ENCODE measurements at places on chromosomes 3 and 15.
A peak's percentile ranks its signal among the peaks of the same experiment; 100 is the strongest.

- peak; percentile 76 for DNase-seq
These were observed 62.2 kb upstream of the AKAP13 start for GRCh38 chr15:85318048-85318731.

DNA sequence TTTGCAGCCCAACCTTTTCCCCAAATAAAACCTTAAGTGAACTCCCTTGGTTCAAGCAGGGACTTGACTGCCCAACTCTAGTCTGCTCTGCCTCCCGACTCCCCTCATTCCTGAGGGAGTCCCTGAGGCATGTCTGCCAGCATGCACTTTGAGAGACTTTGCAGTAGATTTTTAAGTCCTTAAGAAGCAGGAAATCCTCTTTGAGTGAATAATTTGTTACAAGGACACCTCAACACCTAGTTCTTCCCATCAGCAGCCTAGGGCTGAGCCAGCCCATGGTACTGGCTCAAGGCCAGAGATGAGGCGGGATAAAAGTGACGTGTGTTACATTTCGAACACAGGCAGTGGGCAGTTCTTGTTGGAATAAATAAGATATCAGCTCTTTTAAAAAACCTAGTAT lies 204.3 kb upstream of the SLC2A2 start:
- DNase-seq = no peak

DNA sequence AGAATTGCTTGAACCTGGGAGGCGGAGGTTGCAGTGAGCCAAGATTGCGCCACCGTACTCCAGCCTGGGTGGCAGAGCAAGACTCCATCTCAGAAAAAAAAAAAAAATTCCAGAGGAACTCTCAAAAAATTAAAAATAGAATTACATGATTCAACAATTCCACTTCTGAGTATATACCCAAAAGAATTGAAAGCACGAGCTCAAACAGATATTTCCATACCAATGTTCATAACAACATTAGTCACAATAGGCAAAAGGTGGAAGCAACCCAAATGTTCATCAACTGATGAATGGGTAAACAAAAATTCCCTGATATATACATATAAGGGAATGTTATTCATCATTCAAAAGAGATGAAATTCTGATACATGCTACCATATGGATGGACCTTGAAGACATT lies 16.9 kb upstream of the MORF4L1 start:
- DNase-seq = no peak

GRCh38 chr15:50135031-50135551 lies 16.1 kb upstream of the ATP8B4 start:
- DNase-seq = no peak

DNA sequence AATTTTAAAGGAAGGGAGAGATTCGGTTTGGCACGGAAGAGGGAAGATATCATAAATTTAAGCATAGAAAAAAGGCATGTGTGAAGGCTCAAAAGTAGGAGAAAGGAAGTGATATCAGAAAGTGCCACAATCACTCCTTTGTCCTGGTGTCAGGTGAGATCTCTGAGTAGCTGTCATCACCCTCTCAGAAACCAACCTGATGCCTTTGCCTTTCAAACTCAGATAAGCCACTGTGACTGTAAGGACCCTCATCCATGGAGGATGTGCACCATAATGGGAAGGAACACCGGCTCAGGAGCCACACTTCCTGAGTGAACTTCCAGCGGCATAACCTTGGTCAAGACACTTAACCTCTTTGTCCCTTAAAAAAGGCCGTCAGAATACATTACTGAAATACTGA lies 318.7 kb upstream of the SEMA6D start:
- no peak for DNase-seq

DNA sequence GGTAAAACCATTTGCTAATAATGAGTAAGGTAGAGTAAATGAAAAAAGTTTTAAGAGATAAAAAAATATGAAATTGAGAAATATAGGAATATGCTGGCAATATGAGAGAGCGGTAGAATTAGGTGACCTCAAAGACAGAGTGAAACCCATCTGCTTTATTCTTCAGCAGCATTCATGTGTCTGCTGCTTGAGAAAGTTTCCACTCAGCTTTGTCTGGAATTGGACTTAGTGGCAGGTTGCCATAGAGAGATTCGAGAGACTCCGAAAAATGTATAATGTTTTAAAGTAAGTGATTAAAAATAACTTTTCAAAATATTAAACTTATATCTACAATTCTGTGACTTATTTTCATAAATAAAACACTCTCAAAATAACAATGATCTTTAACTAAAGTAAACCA lies 5.0 kb downstream of the SUCNR1 start:
- DNase-seq = no peak

DNA sequence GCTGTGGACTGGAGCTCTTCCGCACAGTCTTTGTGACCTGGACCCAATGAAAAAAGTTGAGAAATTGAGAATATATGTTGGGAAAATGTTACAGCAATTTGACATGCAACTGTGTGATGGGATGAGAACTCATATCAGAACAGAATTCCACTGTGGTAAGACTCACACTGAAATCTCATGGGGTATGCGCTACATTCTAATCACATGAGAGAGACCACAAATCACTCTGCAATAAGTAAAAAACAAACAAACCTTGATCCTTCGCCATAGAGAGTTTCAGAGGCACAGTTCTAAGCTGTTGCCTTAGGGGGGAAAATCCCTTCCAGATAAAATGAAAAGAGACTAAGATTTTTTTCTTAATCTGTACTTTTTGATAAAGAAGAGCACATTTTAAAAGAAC lies 37.3 kb downstream of the LMCD1 start:
- DNase-seq = no peak

GRCh38 chr3:27467545-27467944 lies 16.6 kb downstream of the SLC4A7 start:
- no peak for DNase-seq

DNA sequence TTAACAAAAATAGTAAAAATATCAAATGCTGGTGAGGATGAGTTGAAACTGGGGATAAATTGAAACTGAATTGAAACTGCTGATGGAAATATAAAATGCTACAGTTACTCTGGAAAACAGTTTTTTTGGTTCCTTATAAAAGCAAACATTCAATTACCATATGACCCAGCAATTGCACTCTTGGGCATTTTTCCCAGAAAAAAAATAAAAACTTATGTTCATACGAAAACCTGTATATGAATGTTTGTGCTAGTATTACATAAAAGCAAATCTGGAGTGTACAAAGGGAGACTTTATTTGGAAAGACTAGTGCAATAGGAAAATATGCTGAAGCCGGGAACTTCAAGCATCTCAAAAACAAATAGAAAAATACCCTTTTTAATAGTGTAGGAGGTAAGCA lies 857.9 kb upstream of the CADM2 start:
- DNase-seq = no peak

- no peak for DNase-seq
These were observed 138.7 kb upstream of the LRTM1 start for GRCh38 chr3:55066551-55067047.

- no peak for DNase-seq
These were observed 39.7 kb upstream of the EPHA3 start for GRCh38 chr3:89067736-89068135.

- DNase-seq = no peak
These were observed 25.1 kb downstream of the KBTBD12 start for GRCh38 chr3:127940116-127940515.

DNA sequence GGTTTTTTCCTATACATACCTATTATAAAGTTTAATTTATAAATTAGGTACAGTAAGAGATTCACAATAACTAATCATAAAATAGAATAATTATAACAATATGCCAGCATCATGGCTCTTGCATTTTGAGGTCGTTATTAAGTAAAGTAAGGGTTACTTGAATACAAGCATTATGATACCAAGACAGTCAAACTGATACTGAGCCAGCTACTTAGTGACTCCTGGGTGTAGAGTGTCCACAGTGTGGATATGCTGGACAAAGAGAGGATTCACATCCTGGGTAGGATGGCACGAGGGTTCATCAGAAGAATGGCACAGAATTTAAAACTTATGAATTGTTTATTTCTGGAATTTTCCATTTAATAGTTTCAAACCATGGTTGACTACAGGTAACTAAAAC lies 157.2 kb upstream of the IL12A start:
- no peak for DNase-seq

- DNase-seq = no peak
These were observed 33.2 kb downstream of the SMAD6 start for GRCh38 chr15:66734961-66735908.

DNA sequence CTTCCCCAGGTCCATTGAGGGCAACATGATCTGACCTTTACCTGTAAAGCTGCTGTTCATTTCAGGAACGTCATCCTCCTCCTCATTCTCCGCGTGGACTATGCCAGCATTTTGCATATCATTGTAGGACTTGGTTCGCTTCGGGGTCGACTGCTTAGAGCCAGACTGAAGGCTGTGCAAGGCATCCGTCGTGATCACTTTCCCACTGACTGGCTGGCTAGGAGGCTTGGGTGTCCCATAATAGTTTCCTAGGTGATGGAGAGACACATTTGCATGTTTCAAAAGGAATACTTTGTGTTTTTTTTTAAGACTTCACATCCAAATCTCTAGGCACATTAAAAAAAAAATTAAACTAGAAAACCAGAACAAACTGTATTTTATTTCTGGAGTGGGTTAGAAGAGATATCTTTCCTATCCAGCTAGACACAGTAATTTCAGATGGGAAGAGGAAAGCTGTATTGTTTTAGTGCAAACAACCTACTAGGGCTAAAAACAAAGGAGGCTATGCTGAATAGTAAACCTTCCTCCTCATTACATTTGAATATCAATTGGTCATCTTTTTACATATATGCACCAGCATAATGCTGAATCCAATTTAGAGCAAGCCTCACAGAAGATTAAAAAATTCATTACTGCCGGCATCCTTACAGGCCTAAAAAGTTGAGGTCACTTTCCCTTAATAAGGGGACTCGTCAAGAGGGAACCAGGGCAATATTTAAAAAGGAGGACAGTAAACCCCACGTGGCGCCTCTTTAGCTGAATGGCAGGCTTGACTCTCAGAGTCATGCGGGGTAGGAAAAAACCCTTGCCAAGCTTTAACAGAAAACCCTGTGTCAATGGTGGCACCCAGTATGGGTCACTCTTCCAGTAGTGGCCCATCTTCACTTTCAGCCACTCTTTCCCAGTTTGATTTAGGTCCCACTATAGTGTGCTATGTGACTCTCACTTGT lies 559.9 kb downstream of the MAGI1 start:
- no peak for DNase-seq

GRCh38 chr15:30919877-30920550 lies 16.3 kb downstream of the FAN1 start:
- DNase-seq = no peak

DNA sequence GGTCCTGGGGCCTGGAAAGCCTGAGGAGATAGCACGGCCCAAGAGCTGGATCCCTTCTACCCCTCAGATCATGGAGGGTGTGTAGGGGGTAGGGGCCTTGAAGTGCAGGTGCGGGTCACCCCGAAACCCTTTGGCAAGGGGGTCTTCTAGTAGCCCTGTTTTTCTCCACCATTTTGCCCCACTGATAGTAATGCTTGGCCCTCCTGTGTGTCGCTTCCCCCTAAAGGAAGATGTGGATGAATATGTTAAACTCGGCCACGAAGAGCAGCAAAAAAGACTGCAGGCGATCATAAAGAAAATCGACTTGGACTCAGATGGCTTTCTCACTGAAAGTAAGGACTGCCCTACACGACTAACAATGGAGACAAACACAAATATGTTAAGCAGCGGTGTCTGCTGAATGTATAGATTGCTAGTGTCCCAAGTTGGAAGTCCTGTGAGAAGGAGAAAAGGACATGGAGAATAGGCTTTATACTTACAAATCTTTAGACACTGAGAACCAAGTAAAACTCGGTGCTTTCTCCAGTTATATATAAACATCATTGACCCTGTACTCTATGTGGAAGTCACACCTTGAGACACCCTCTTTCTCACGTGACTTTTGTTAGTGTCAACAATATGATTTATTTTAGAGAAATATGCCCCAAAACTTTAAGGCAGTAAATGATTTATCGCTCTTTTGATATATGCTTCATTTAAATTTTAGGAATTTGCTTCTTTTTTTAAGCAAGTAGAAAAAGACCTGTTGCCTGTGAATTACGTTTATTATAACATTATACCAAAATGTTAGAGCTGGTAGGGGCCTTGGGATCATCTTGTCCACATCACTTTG lies 802 bp downstream of the RCN2 start:
- no peak for DNase-seq

- peak; percentile 47 for DNase-seq
These were observed 1024.9 kb downstream of the TUSC7 start for GRCh38 chr3:117734496-117734895.

DNA sequence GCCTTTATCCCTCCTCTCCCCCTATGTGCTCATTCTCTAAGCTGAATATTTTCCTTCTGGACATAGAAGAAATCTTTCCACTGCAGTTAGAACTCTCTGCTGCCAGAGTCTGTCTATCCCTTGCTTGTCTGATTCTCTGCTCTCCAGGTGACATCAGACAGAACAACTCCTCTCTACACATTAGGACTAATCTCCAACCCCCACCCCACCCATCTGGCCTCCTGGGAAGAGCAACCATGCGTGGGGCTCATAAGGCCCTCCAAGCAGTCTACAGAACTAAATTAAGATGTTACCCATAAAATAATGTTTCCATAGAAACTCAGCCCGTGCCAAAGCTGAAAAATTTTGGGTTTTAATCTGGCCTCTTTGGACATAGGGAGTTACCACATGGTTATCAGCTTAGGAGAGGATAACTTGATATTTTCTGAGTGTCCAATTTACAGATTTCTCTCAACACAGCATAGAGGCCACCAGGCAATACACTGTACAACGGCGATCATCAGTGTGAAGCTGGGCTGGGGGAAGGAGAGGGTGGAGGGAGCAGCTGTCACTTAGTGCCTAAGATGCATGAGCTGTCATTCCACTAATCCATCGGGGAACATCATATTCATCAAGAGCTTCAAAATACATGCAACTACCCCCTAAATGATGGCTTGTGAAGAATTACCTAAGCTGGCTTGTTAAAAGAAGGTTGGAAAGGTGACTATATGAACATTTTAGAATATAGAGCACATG lies 199.4 kb downstream of the CLSTN2 start:
- DNase-seq = no peak

- no peak for DNase-seq
These were observed 8.6 kb upstream of the SST start for GRCh38 chr3:187678726-187679268.

DNA sequence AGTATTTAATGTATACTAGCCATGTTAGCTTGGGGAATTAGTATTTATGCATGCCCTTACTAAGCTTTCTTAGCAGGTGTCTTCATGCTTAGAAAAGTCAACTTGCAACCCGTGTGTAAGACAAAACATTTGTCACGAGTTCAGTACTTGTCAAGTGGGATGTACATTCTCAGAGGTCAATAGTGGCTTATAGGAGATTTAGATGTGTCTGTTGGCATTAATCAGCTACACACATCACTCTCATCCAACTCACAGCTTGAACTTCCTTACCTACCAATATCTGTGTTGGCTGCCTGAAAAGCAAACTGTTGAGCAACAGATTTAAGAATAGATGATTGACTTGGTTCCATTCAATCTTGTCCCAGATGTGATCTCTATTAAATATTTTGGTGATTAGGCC lies 109.5 kb downstream of the ROBO2 start:
- DNase-seq = no peak

- no peak for DNase-seq
These were observed 156.2 kb upstream of the IQSEC1 start for GRCh38 chr3:13229273-13229949.

DNA sequence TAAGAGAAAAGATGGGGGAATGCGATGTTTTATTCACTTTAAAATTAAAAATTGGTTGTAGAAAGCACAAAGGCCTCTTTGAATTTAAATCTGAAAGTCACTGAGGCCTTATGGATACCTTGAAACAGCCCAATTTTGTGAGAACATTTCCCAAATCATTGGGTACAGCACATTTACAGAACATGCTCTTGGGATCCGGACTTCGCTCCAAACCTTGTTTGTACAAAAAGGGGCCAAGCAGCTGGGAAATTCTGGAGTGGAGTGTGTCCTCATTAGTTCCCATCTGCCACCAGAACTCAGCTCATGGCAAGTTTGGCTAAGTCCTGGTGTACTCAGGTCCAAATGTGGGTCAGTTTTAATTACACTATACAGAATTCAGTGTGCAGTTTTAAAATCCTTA lies 254.2 kb downstream of the ZBTB20 start:
- no peak for DNase-seq
